Stimulated activated CD4-positive, alpha-beta T cell treated with anti-CD3 and anti-CD28 coated beads, Interleukin-2, amount 100 ng/mL, for 24 hours (primary cell): ENCODE measurements at places on chromosomes 4 and X.

- no peak for DNase-seq
These were observed 16.8 kb downstream of the CT47C1 start for GRCh38 chrX:119089619-119090018.

DNA sequence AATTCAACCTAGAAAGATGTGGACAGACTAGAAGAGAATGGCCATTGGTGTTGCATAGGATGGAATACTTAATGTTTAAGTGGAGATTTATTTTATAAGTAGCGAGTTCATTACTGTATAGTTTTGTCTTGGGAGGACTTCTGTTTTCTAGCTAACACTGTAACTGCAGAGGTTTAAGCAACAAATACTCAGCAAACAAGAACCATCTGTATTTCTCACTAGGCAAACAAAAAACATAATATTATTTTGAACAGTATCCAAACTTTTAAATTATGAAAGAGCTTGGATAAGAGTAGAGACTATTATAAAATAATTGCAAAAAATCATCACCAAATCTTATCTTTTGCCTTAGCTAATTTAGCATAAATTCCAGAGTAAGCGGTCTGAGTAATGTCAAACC is 121.1 kb downstream of the GLRA3 start:
- no peak for DNase-seq

DNA sequence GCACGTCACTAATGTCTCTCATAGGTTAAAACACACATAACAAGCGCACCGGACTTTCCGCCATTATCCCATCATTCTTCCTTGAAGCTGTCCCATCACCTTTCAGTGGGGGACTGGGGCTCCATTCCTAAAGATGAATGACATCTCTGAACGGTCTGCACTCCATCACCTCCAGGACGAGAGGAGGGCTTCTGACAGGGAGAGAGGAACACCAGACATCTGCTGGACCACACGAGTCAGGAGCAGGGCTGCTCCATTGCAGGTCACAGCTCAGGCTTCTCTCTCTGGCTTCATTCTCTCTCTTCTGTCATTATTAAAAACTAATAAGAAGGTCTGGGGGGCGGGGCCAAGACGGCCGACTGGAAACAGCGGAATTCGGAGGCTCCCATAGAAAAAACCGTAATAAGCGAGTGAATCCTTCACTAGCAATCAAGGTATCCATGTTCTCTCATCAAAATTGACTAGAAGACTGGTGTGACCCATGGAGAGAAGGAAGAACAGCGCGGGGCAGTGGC is 289.8 kb downstream of the LDB2 start:
- DNase-seq: no peak

DNA sequence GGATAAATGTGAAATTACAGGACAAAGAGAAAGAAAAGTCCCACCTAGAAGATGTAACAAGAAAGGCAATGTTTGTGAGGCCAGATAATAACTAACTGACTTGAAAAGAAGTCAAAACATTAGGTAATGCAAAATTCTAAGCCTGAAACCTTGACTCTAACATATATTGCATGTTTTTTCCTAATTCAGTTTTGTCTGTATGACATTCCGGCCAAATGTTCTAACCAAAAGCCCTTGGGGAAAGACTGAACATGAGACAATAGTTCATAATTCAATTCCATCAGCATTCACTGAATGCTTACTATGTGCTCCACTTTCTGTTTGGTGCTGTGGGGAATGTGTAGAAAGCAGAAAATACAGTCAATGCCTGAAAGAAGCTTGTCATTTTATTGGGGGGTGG is 84.8 kb upstream of the PLAC1 start:
- DNase-seq: no peak

GRCh38 chr4:164027805-164028204 is 533.3 kb downstream of the TMA16 start:
- no peak for DNase-seq

GRCh38 chr4:171246948-171247347 is 566.3 kb upstream of the GALNTL6 start:
- DNase-seq: no peak

DNA sequence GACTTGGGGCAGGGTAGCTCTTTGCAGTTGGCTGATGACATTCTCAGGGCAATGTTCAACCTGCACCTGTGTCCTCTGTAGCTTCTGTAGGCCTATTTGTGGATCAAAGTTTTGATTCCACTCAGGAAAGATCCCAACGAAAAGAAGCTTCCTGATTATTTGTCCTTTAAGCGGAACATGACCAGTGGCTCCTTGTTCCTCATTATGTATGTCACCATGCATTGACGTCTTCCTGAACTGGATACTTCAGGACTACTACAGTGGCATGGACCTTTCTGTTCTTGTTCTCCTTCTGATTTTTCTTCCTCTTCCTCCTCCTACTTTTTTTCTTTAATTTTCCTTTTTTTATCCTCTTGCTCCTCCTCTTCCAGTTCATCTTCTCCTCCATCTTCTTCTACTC is 62.4 kb downstream of the NBDY start:
- DNase-seq: no peak

DNA sequence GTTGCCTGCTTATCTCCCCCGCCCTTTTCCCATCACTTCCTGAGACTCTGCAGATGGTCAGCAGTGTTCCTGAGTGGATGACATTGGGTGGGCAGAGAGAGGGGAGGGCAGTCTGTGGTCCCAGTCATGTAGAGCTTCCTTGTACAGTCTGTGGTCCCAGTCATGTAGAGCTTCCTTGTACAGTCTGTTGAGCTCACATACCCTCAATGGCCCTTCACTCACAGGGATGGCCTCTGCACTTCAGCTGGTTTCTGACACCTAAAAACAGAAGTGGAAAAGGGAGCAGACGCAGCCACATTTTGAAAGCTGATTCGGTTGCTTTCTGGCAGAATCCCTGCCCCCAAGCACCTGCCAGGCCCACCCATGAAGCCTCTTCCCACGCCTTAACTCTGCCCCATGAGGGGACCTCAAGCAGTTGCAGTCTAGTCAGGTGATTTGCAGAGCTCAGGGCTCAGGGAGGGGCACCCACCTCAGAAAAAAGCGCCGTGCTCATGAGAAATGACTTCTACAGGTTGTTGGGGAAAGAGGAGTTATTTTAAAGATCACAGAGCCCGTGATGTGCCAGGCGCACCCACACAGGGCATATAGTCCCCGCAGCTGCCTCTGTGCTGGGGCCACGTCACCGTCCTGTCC is 3.6 kb upstream of the TMEM271 start:
- no peak for DNase-seq

- DNase-seq: no peak
These were observed 112.4 kb upstream of the SPRY1 start for GRCh38 chr4:123284168-123284567.

- no peak for DNase-seq
These were observed 47.4 kb upstream of the HOPX start for GRCh38 chr4:56728512-56728911.

- DNase-seq: no peak
These were observed 21.1 kb downstream of the RNF4 start for GRCh38 chr4:2489841-2490552.

- no peak for DNase-seq
These were observed 56.6 kb downstream of the INTS12 start for GRCh38 chr4:105651884-105652283.

DNA sequence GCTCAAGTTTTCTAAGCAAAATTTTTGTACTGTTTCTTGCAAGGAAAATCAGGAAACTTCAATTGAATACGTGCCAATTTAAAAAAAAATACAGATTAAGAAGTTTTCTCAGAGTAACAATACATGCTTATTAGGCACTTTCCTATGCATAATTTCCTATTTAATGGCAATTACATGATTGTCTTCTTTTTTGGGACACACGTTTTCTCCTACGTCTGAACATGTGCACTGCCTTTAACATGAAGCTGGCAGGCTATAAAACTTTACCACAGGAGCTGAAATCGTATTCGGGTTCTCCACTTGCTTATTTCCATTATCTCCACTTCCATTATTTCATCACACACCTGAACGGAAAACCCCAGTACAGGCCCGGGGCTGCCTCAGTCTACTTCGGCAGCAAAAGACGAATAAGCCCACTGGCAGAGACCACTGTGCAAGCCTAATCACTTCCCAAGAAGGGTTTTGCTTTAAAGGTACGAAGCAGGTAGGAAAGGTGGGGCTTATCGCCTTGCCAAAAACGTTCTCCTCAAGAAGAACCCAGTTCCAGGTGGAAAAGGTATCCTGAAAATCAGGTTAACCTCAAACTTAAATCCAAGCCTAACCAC is 575 bp downstream of the RCHY1 start:
- no peak for DNase-seq

DNA sequence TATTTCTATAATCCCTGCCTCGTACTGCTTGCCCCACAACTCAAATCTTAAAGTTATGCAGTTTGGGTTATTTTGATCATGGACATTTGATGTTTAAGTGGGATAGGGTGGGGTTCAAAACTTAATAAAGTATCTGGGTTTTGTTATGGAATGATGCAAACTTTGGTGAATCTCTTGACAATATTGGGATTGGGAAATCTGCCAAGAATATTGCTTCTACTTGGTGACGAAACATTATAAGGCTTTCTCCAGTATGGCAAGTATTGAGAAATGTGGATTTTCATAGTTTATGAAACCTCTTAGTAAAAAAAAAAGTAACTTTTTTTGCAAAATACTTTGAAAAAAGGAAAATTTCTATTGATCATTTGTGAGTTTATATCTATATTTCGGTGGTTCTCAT is 130.8 kb upstream of the SFRP2 start:
- no peak for DNase-seq

DNA sequence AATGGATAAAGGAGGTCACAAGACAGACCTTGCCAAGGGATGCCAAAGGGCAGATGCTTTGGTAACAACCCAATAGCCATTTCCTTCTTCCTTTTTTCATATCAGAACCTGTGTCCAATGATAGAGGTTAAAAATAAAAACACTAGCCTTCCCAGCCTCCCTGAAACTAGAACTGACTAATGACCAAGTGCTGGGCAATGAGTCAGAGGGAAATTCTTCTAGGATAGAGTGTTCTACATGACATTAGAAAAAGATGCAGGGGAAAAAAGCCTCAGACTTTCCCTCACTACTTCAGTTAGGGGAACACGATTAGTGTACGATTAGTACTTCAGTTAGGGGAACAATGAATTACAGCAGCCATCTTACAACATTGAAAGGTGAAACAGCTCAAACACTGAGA is 29.3 kb upstream of the FAM47C start:
- DNase-seq: no peak

GRCh38 chrX:111180750-111181240 is 84.8 kb downstream of the PAK3 start:
- DNase-seq: no peak

DNA sequence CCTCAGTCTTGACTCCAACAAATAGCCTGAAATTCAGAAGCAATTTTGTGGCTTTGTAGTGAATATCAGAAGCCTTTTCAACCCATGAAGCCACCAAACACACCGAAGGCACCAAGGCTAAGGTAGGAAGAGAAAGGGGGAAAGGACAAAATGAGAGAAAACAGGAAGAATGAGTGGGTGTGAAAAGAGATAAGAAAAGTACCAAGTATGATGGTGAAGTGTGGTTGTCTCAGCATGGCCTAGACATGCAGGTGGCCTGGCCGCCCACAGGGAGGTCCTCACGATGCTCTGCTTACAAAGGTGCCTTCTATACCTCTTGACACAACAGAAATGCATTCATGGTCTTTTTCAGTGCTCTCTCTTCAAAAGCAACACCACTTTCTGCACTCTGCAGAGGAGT is 34.9 kb downstream of the ACSL1 start:
- DNase-seq: no peak

DNA sequence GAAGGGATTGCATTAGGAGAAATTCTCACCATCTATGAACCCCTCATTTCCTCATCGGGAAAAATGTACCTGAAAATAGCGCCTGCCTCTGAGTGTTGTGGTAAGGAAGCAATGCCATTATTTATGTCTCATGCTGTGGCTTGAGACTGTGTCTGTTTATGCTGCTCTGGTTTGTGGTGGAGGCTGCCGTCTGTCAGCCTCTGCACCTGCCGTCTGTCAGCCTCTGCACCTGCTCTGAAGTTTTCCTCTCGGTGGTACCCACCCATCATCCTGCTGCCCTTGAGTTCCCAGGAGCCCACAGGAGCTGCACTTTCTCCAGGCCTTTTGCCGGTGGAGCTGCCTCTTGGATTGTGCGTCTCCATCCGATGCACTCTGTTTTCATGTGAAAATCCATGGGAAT is 68.5 kb upstream of the PPP2R3B start:
- DNase-seq: no peak

- DNase-seq: no peak
These were observed 181.9 kb upstream of the ANXA3 start for GRCh38 chr4:78369679-78370078.

- no peak for DNase-seq
These were observed 51.8 kb downstream of the STX18 start for GRCh38 chr4:4490041-4490440.

GRCh38 chr4:4761128-4761982 is 98.1 kb upstream of the MSX1 start:
- DNase-seq: no peak

- DNase-seq: no peak
These were observed 17.1 kb downstream of the AFP start for GRCh38 chr4:73452953-73453700.

DNA sequence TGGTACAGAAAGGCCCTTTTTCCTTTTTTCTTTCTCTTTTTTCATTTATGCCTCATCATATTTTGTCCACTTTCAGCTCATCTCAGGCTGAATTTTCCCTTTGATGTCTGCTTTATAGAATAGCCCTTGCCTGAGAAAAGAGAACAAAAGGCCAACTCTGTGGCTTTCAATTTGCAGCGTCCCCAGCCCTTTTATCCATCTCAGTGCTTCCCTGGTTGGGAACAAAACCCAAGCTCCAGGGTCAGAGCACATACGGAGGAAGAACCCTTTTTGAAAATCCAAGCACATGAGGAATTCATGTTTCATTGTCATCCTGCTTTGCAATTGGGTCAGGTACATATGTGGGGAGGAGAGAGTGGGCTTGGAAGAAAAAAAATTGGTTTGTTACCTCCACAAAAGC is 47.5 kb downstream of the TMEM164 start:
- no peak for DNase-seq

DNA sequence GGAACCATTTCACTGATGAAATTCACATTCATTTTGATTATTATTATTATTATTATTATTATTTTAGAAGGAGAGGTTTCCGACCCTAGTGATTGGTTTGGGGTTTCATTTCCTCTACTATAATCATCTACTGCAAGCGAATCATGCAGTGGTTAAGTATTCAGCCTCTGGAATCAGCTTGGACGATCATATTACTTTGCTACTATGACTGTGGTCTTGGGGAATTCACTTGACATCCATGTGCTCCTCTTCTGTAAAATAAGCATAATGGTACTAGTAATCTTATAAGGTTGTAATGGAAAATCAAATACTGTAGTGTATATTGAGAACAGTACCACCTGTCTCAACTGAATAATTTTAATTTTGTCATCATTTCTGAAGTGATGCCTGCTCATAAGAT is 132.1 kb upstream of the SLC4A4 start:
- DNase-seq: no peak

GRCh38 chrX:105226499-105226898 is 6.0 kb upstream of the TEX13A start:
- no peak for DNase-seq

- no peak for DNase-seq
These were observed 60.6 kb downstream of the RPS6KA3 start for GRCh38 chrX:20205927-20206708.

GRCh38 chr4:157075811-157076577 is at the start of gene GLRB:
TSS of gene GLRB (plus strand) at chr4:157076150. CDS start at chr4:157078025, 1,875 bp downstream.
- peak; percentile 0 for DNase-seq

GRCh38 chr4:26452565-26453531 is 37.4 kb downstream of the CCKAR start:
- no peak for DNase-seq

GRCh38 chrX:13821738-13822137 is 4.8 kb upstream of the GPM6B start:
- no peak for DNase-seq
